ENCODE measurements at places on chromosomes 5 and 9.

DNA sequence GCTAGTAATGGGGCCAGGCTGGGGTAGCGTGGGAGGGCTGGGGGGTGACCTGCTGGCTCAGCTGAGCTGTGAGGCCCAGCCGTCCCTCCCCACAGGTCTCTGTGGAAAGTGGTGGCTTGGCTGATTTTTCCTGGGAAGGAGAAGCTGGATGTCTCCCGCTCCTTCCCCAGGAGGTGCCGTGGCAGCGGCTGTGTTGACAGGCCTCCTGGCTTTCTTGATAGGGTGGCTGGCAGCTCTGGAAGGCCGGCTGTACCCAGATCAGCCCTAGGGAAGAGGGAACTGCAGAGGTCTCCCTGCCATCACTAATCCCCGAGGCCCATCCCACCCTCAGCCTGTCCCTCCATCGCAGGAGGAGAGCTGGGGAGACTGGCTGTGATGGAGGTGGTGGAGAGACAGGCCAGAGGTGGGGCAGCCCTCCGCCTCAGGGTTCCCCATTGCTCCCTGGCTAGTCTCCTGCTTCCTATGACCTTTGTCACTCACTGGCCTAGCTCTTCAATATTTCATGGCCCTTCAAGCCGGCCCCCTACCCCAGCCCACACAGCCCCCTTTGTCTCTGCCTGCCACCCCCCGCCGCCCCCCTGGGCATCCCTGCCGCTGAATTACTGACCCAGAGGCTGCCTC, 6.8 kb downstream of the CXXC5 start:
- DNase-seq, result no peak

- DNase-seq, result no peak
Measured at GRCh38 chr5:139638736-139639618, 9.2 kb upstream of the CXXC5 start.

GRCh38 chr9:135746565-135746964, 44.6 kb downstream of the KCNT1 start:
- no peak for DNase-seq

GRCh38 chr9:7879551-7880245, 80.1 kb upstream of the DMAC1 start:
- peak; percentile 12 for DNase-seq

Measured in RKO (cell line).